ENCODE measurements at places on chromosomes 12 and 14. TPM values are rescaled to one million over a fixed set of nuclear protein-coding genes. Genes with fewer than 3 reads are reported as not detected.

GRCh38 chr14:71225113-71225512 lies 317.9 kb downstream of the PCNX1 start:
- no peak for DNase-seq

DNA sequence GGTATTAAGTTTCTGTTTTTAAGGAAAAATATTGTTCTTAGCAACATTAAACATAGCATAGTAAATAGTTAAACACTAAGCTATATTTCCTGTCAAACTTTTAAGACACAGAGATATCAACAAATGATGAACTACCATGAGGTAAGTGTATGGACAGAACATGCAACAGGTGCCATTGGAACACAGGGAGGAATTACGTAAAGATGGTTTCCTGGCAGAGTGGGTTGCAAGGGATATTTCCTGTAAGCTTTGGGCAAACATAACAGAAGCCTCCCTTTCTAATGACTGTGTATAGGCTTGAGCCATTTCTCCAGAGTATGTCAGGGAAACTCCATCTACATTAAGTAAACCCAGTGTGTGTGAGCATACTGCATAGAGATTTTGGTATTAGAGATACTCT lies 31.7 kb upstream of the HELB start:
- no peak for DNase-seq

DNA sequence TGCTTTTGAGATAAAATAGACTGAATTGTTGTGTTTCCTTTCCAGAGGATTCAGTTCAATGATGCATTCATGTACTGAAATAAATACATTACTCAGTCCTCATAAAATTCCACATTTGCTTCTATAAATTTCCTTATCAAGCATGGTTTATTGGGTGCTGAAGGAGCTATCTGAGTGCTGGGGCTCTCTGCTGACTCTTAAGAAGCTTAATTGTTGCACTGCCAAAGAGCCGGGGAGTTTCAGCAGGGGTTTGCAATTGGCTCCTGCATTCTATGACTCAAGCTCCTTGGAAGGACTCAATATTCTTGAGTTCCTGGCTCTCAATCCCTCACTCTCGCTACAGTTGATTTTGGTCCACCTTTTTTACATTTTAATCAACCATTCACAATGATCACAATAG lies 69.8 kb upstream of the PYGL start:
- no peak for DNase-seq

DNA sequence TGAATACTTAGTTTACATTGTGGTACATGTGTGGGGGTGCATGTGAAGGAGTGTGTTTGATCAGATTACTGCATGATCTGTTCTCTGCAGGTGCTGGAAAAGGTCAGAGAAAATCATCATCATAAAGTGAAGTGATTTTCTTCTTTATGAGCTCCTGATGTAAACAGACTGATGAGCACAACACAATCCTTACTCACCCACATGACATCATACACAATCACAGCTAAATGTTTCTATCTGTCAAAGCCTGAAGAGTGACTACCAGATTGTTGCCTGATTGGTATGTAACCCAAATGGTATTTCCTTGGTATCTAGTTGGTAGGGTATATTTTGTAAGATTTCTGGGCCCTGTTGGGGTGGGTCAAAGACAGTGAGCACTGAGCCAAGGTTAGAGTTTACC lies 270.8 kb downstream of the FOXG1 start:
- no peak for DNase-seq

- no peak for DNase-seq
Measured at GRCh38 chr12:22046968-22047390, 961 bp downstream of the CMAS start.

DNA sequence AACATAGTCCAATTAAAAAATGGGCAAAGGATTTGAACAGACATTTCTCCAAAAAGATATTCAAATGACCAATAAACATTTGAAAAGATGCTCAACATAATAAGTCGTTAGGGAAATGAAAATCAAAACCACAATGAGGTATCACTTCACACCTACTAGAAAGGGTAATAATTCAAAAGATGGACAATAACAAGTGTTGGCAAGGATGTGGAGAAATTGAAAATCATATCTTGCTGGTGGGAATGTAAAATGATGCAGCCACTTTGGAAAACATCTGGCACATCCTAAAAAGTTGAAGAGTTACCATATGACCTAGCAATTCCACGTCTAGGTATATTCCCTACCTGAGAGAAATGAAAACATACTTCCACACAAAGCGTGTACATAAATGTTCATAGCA lies 1.9 kb downstream of the COX16 start:
- DNase-seq, result no peak

- no peak for DNase-seq
Measured at GRCh38 chr12:130347588-130347987, 9.9 kb downstream of the PIWIL1 start.

- DNase-seq, result no peak
Measured at GRCh38 chr14:22908601-22909000, 10.3 kb downstream of the RBM23 start.

DNA sequence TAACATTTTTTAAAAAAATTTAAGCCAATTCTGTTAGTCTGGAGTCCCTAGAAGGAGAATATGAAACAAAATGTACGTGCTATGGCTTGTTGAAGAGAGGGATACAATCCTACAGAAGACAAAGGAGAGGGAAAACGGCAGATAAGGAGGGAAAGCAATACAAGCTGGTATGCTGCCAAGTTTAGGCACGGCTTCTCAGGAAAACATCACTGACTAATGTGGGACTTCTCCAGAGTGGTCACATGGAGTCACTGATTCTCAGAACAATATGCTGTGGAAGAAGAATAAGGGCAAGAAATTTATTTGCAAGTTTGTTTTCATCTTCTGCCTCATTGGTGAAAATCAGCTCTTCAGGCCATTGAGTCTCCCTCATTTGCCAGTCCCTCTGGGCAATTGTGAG lies 22.9 kb upstream of the NR1H4 start:
- DNase-seq, result no peak

GRCh38 chr14:43413084-43413483 lies 1094.0 kb downstream of the FSCB start:
- no peak for DNase-seq

The MYF6 gene
- total RNA-seq, result not detected

The RPS6KL1 gene
- total RNA-seq, result 8.3 TPM

The TTC6 gene
- not detected for total RNA-seq

The CCDC184 gene
- total RNA-seq, result 0.54 TPM

The ESR2 gene
- 2.2 TPM for total RNA-seq

The CLEC1B gene
- total RNA-seq, result 0.27 TPM

The AVPR1A gene
- 0.27 TPM for total RNA-seq

The MYH7 gene
- not detected for total RNA-seq

The LTB4R gene
- 13.5 TPM for total RNA-seq

The SEC23A gene
- 48.2 TPM for total RNA-seq

Measured in hematopoietic multipotent progenitor cell (in vitro differentiated cells).